Lower lobe of right lung (tissue), 2 donors: ENCODE measurements at places on chromosomes 13 and 19.

GRCh38 chr19:20926796-20927195 is 3.7 kb downstream of the ZNF85 start:
- no peak for DNase-seq

GRCh38 chr13:78084401-78084800 is 165.8 kb upstream of the EDNRB start:
- no peak for DNase-seq

GRCh38 chr19:34365463-34366401 is 736 bp downstream of the GPI start:
- DNase-seq: peak; percentile 55

DNA sequence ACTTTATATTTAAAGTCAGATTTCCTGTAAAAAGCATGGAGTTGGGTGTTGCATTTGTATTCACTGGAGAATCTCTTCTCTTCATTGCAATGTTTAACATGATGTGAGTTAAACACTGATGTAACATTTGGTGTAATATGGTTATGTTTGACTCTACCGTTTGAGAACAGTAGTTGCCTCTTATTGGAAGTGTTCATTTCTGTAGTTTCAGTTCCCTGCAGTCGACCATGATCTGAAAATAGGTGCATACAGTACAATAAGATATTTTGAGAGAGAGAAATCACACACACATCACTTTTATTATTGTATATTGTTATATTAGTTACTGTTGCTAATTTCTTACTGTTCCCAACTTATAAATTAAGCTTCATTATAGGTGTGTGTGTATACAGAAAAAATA is 105.2 kb upstream of the SPACA7 start:
- no peak for DNase-seq

GRCh38 chr19:19578252-19578651 is 40.2 kb downstream of the CILP2 start:
- DNase-seq: no peak

- peak; percentile 75 for DNase-seq
Measured at GRCh38 chr19:46413262-46414031, at the start of gene CCDC8. Gene CCDC8, minus strand, starts transcription at chr19:46413564. Its CDS starts 754 bp downstream, at chr19:46412810.

DNA sequence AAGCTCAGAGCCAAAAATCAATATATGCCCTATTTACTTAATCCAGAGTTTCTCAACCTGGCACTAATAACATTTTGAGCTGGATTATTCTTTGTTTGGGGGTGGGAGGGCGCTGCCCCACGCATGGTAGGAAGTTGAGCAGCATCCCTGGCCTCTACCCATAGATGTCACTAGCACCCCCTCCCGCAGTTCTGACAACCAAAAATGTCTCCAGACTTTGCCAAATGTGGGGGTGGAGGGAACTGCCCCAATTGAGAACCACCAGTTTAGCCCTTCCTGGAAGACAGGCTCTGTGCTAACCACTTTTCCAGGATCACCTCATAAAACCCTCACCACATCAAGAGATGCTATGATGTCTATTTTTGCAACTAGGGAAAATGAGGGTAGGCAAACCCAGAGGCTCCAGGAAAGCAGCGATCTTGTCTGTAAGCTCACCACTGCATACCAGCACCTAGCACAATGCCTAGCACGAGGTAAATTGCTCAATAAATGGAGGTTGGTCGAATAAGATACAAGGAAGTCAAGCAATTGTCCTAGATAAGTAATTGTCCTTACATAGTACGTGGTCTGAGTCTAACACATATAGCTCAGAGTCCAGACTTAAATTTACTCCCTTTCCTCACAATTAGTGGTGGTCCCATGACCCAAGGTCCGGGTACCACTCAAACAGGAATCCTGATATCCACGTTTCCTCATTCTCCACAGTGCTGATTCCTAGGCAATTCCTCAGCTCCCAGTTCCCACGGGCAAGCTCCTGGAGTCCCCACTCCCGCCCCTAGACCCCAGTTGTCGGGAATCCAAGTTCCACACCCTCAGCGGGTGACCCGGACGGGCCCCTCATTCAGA is 892 bp downstream of the TRIR start:
- no peak for DNase-seq

GRCh38 chr19:49676136-49676783 is 811 bp upstream of the PRMT1 start:
- DNase-seq: peak; percentile 87

DNA sequence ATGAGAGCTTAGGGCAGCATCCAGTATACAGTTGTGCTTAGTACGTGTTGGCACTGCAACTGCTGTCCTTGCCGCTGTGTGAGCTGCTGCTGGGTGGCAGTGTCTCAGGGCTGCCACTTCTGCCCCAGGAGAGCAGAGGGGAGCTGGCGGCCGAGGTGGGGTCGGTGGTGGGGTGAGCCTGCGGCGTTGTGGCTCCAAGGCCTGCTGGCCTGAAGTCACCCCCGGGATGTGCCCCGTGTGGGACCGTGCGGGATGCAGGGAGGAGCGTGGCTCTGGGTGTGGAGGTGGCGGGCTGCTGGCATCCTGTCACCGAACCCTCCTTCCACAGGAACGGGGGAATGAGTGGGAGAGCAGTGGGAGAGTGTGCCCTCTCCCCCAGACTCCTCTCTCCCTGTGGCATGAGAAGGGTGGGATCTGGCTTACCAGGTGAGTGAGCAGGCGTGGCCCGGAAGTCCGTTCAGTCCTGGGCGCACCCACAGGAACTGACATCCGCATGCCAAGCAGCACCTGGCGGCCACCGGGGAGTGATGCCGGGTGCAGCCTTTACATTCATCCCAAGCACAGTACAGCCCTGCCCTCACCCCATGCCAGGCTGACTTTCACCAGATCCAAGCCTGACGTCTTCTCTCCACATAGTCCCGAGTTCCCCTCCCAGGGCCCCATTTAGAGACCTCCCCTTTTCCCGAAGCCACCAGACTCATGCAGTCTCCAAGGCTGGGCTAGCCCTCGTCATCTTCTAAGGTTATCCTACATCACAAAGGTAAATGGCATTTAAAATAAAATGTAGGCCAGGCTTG is 26.6 kb downstream of the MCF2L start:
- no peak for DNase-seq

GRCh38 chr13:110706570-110707372 is 855 bp upstream of the CARS2 start:
- DNase-seq: no peak

DNA sequence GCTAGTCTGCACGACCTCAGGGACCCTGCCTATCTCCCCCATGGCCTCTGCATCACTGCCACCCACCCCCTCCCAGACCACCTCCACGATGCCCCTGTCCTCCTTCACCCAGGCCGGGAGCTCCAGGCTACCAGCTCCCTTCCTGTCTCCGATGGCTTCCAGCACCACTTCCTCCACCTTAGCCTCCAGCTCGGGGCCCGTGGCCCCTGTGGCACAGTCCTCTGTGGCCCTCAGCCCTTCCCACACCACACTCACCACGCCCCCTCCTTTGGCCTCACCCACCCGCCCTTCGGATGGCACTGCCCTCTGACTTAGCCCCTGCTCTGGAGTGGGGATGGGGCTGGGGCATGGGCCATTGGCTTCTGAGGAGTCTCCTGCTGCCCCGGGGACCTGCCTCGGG is 7.2 kb downstream of the PALM3 start:
- DNase-seq: no peak

DNA sequence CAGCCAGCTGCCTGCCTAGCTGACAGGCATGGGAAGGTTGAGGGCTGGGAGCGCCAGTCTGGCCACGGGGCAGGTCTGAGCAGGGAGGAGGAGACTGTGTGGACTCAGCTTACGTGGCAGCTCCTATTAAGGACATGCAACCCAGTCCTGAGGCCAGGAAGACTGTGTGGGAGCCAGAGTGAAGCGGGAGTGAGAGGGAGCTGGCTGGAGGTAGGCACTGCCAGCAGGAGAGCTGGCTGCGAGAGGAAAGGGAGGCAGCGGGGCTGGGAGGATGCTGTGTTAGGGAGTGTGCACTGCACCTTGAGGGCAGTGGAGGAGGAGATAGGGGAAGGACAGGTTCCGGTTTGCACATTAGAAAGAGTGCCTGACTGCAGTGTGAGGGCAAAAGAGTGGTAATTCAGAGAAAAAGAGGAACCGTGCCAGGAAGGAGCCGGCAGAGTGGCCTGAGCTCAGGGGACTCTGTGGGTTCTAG is 99.2 kb downstream of the SLC7A1 start:
- DNase-seq: no peak

GRCh38 chr13:30421093-30422053 is 920 bp upstream of the UBE2L5 start:
- DNase-seq: peak; percentile 88

DNA sequence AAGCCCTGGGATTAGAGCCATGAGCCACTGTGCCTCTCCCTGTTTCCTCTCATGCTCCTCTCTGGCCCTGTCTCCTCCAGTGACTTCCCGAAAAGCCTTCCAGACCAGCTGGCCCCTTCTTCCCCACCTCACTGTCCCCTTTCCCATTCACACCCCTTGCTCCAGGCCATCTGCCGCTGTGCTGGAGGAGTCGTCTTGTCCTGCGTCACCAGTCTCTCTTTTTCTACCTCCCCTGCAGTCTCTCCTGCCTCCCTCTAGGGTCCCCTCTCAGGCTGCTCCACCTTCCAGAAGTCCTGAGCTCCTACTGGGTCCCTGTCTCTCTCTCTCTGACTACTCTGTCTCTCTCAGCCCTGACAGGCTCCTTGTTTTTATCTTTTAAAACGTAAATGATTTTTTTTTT is 5.3 kb upstream of the FFAR1 start:
- DNase-seq: peak; percentile 5

DNA sequence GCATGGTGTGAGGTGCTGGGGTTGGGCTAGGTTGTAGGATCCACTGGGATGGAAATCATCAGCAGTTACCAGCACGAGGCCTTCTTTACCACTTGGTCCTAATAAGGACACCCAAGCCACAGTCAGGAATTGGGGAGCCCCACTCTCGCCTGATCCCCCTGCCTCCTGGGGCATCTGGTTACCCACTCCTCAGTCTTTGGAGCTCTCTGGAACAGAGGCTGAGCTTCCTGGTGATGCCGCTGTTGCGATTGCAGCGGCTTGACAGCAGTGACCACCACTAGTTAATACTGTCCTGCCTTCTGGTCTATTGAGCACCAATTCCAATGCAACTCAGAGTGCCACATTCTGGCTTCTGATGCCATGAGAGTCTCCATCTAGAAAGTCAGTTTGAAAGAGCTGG is 13.5 kb downstream of the TMEM272 start:
- DNase-seq: no peak

- DNase-seq: no peak
Measured at GRCh38 chr13:103615771-103616170, 549.6 kb upstream of the SLC10A2 start.

DNA sequence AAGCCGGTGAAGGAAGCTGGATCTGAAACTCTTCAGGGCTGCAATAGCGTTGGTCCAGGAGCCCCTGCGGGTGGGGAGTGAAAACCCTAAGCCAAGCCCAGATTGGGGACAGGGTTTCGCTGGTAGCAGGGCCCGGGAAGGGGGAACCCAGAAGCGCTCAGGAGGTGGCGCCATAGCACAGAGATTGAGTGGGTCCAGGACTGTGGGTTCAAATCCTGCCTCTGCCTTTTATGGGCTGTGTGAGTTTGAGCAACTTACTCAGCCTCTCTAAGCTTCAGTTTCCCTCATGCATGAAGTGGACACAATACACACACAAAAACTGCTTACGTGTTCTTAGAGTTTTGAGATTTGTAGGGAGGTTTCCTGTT is 8.3 kb upstream of the SYCN start:
- DNase-seq: peak; percentile 60

DNA sequence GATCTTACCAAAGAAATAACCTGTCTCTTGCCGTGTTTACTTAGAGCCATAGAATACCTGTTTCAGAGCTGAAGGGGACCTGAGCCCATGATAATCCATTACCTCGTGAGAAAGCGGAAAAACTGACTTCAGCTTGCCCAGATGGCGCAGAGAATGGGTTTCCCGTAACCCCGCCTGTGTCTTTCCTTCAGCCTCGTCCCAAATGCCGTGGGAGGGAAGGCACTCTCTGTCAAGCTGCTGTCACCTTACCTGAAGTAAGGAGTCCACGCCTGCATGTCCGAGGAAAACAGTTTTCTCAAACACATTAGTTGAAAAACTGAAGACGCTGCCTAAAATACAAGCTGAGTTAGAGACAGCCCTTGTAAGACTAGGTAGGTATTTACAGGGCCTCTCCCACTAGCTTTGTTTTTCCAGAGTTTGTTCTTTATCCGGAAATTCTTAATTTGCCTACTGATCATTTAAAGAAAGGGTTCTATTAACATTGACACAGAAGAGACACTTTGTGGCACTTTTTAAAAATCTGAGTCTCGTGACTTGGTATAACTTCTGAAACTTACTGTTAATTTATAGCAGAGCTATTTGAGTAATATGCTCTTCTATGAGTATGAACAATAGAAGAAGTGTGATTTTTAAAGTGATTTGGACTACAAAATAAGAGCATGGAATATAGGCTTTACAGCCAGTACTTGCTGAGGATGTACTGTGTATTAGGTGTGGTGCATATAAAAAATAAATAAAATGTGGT is 1.3 kb upstream of the INTS6 start:
- DNase-seq: no peak

GRCh38 chr13:39985071-39985470 is 329.6 kb downstream of the COG6 start:
- DNase-seq: no peak

DNA sequence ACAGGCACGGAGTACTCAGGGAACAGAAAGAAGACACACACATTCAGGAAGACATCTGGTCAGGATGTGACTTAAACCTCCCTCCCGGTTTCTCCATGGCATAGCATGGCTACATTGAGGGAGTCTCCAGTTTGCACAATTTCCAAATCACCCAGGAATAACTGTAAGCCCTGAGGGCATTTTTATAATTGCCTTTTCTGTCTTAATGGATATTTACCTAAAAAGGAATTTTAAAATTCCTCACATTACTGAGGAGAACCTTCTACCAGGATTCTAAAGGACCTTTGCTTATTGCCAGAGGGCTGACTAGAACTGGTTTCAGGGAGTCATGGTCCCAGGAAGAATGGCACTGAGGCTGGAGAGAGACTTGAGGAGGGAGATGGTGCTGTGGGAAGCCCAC is 21.4 kb downstream of the PEG3 start:
- DNase-seq: no peak

DNA sequence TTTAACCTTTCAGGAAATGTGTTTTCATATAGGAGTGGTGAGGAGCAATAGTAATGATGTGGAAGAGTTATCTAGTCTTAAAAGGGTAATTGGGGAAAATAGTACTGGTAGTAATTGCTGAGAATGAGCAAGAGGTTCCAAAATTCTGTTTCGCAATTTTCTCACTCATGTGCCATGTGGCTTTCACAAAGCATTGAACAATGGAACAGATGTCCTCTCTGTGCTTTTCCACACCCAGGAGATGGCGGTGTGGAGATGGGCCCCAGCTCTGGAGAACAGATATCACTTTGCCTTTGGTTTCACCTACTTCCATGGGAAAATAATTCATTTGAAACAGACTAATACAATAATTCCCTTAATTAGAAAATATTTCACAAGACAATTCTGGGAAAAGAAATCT is 170.0 kb upstream of the SLC10A2 start:
- no peak for DNase-seq

GRCh38 chr13:36875431-36875830 is 44.6 kb downstream of the SMAD9 start:
- DNase-seq: no peak

- DNase-seq: no peak
Measured at GRCh38 chr13:113612607-113613006, 28.1 kb downstream of the TFDP1 start.

GRCh38 chr19:21970466-21970865 is 40.3 kb downstream of the ZNF208 start:
- no peak for DNase-seq

GRCh38 chr19:13076320-13076719 is 26.3 kb downstream of the LYL1 start:
- DNase-seq: no peak
